ENCODE measurements at places on chromosomes 12 and 14.

DNA sequence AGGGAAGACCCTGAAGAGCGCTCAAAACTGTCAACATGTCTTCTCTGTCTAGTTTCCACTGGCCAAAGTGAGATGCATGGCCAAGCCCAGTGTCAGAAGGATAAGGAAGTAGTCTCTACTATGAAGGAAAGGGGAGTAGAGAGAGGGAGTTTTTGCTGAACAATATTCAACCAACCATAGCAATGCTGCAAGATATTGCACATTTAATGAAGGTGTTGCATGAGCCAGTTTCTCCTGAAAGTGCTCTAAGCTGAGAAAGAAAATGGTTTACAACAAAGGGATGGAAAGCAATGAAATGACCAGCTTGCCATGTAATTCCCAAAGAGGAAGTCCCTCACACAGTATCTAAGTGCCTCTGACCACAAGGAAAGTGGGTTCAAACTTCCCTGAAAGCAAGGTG, 40.0 kb upstream of the NID2 start:
- no peak for DNase-seq

DNA sequence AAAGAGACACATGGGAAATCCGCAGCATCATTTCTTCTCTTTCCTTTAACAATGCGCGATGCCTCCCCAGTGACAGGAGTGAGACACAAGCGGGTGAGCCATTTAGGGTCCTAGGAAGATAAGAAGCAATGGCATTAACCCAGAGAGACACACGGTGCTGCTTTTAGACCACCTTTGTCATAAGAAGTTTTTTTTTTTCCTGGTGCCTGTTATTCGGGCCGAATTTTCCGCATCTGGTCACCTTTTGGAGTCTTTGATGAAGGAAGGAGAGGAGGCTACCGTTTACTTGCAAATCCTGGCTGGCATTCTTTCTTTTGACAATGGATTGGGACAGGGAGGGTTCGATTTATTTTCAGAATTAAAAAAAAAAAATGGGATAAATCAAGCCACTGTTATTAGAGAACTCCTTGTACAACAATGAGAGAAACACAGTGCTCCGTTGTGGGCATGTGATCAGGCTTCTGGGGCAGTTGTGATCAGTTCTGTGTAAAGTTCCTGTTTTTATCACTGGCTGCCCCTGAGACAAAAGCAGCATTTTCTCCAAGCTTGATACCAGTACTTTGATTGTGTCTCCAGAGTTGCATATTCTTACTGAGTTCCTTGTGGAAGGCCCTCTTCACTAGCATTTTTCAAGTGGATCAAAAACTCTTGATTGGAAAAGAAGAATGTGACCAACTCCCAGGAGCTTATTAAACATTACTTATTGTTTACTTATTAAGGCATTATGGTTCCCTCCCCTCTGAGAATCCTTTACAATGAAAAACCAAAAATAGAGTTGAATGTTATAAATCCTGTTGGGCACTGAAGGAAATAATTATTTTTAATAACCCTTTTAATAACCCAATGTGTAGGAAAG, 1.1 kb downstream of the DIP2B start:
- DNase-seq = no peak

- DNase-seq = no peak
Measured at GRCh38 chr14:83830316-83830715, 1699.6 kb upstream of the FLRT2 start.

DNA sequence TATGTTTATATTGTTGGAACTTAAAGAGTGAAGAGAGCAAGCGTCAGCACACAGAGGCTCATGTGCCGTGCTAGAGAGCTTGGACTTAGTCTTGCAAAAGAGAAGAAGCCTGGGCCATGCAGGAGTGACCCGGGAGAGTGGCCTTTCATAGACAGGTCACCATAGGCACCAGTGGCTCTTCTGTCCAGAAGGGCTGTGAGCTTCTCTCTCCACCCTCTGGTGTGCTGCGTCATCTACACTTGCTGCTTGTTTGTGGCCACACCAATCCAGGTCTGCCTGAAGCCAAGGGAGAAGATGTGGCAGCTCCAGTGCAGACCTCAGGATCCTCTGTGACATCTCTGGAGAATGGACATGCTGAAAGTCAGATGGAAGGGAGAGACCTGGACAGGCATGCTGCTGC, 74.4 kb downstream of the NTF3 start:
- DNase-seq = no peak

GRCh38 chr12:2490831-2491230, 303.9 kb upstream of the FKBP4 start:
- DNase-seq = no peak

DNA sequence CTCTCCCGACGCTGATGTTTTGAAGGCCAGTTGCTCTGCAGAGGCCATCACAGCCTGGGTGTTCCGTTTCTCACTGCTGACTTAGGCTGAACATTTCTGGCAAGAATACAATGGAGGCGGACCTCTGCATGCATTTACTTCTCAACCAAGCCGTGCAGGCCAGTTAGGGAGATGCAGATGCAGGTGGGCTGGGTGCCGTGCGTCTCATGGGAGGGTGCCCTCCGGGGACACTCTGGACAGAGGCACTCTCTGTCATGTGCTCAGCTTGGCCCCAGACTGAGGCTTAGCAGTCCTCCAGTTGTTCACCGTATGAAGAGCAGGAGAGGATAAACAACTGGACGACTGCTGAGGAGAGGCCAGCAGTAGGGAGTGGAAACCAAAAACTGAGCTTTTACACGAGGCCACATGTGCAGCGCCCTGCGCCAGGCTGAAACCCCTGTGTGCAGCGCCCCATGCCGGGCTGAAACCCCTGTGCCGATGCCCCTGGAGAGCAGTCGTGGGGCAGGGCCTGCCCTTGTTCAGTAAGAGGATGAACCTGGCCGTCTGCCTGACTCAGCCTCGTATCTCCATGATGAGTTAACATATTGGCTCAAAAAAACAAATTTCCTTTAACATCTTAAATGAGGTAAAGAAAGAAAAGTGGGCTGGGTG, 32.3 kb downstream of the DDX51 start:
- DNase-seq = no peak

GRCh38 chr14:53872681-53873089, 83.9 kb downstream of the BMP4 start:
- no peak for DNase-seq

DNA sequence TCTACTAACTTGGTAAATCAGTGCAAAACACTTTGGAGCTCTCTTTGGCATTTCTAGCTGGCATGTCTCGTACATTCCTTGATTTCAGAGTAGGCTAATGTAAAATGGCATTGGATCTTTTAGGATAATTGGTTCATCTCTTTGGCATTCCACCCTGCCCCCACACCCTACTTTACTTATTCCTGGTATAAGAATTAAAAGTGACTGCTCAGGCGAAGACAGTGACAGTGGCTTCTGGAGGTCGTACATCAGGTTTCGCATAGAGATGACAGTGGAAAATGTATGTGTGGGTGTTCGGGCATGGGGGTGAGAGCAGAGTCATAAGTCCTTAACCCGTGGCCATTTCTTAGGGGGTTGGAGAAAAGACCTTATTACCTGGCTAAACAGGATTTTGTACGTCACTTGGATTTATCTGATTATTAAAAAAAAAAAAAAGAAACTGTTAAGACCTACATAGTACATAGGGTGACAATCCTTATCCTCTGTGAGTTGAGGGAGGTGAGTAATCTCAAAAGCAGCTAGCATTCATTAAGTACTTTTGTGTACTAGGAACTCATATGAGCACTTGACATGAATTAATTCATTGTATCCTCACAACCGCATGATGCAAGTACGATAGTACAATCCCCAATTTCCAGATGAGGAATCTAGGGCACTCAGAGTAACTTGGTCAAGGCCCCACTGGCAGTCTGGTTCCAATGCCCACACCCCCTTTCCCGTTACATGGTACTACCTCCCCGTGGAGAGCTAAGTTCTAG, 22.4 kb upstream of the KCNK13 start:
- no peak for DNase-seq

DNA sequence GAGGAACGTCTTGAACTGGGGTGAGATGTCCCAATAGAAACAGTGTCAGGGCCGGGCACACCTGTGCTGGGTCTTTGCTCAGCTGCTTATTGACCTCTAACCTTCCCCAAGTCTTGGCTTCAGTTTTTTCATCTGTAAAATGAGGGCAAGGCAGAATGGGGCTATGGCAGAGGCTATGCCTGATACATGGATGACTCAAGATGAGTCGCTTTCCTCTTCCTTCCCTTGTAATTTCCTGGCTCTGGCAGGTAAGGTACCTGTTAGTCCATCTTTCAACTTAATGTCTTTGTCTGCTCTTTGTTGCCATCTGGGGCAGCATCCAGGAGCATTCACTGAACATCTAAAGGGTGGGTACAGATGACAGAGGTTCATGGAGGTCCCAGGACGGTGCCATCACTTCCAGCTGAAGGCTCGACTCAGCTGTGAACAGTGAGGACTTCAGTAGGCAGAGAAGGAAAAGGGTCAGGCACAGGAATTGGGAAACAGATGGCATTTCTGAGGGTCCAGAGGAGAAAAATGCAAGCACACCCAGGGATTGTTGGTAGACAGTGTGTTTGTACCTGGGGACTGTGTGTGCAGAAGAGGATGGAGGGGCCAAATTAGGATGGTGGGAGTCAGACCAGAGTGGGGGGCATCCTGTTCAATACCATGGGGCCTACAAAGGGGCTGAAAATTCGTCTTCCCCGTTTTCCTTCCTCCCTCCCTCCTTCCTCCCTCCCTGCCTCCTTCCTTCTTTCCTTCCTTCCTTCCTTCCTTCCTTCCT, 268.3 kb downstream of the VRK1 start:
- DNase-seq = no peak

GRCh38 chr14:69682621-69683263, 71.3 kb downstream of the SUSD6 start:
- no peak for DNase-seq

GRCh38 chr14:75249958-75250336, 28.7 kb upstream of the FOS start:
- no peak for DNase-seq
